ENCODE measurements at places on chromosomes 5 and 9.

GRCh38 chr9:34171753-34172535 lies 6.9 kb upstream of the UBAP1 start:
- no peak for DNase-seq

DNA sequence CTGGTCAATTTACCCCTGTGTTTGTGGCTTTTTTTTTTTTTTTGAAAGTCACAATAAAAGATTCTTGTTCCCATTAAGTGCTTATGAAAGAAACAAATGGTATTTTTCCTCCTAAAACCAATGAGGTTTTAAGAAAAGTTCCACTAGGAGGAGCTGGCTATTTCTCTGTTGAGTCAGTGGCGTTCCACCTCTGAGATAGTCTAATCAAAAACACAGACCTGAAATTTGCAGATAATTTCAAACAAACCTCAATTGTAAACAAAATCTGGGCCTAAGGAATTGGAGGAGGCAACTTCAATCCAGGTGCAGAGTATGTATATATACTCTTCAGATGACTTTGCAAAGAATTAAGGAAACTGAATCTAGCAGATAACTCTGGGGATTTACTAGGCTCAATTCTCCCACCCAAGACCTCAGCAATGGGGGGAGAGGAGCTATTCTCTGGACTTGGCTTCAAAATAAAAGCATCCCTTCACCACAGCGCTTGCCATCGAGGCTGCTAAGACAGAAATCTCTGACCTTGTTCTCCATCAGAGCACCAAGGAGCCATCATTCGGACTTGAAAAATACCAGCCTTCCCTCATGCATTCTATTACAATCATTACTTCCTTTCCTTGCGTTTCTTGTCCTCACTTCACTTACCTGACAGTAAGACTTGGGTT lies 52.4 kb downstream of the FANCC start:
- DNase-seq, result no peak

DNA sequence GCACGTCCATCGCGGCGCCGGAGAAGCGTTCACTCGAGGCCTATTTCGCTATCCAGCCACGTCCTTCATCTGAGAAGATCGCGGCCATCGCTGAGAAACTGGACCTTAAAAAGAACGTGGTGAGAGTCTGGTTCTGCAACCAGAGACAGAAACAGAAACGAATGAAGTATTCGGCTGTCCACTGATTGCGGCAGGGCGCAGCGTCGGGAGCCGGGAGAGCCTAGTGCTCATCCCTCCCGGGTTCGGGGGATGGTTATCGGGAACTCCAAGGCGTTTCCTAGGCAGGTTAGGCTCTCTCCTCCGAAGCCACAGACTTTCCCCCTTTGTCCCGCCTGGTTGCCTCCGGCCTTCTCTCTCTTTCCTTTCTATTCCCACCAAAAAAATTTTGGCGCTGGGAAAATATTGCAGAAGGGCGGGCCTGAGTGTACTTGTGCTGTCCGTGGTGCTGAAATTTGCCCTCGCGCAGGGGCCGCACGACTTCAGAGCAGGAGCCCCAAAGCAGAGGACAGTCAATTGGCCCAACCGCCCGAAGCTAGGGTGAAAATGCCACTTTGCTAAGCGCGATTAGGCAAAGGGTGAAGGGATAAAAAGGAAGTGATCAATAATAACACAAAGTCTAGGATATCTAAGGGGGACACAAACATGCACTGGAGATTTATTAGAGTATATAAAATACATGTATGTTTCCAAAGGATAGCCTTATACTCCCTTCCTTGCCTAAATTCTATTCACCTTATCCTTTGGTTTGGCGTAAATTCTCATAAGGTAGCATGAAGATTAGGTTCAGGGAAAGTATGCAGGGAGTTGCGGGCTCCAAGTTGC lies 1.8 kb downstream of the POU4F3 start:
- DNase-seq, result no peak

- no peak for DNase-seq
Observed at GRCh38 chr9:75116306-75116705, 28.0 kb downstream of the OSTF1 start.

GRCh38 chr5:42235837-42236236 lies 187.4 kb upstream of the GHR start:
- DNase-seq, result no peak

GRCh38 chr5:157606046-157606445 lies 30.5 kb upstream of the ADAM19 start:
- no peak for DNase-seq

DNA sequence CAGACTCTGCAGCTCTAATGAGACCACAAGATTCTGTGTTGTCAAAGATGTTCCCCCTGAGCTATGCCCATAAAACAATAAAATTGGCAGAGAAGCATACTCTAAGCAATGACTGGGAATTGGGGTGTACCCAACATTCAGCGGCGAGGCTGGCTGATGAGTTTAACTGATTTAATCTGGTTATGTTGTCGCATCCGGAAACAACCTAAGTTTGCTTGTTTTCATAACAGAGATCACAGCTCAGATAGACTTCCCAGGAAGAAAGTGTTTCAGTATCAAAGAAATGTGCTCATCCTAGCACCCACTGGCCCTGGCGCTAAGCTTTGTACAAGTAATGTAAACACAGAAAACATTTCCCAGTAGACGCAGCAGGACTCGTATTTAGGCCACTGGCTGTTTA lies 7.4 kb downstream of the SEMA5A start:
- DNase-seq, result no peak

DNA sequence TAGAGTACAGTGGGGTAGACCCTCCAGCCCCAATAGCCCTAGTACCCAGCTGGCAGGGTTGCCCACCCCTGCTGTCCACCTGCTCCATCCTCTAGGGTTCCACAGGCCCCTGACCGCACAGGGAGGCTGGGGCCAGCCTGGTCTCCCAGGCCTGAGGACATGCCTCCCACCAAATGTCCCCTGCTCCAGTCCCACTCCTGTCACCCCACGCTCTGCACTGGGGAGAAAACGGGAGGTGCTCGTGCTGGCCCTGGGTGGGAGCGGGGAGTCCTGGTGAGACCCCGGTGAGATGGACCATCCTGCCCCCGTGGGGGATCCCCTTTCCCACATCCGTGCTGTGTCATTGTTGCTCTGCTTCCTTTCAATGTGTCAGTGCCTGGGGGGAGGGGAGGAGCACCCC lies 12.1 kb downstream of the CPLX2 start:
- no peak for DNase-seq

- DNase-seq, result no peak
Observed at GRCh38 chr9:125472562-125472925, 210.9 kb downstream of the GAPVD1 start.

DNA sequence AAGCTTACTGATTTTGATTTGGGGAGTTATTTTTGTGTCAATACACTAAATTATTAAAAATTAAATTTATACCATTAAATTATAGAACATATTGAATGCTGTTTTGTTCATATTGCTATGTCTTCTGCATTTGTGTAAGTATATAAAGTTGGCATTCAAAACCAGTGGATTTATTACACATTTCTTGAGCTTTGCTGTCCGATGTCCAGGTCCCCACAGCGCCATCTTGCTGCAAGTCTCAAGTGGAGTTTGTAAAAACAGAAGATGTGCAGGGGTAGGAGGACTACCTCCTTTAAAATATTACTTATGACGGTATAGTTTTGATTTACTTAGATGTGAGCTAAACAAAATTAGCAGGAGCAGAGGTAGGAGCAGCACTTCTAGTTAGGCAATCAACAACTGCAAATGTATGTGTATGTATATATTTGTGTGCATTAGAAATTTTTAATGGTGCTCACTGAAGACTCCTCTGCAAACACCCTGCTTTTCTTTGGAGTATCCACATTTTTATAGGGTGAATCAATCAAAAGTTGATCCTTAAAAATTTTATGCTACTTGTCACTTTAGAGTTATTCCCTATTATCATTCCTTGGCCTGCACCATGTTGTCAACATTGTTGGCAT lies 37.4 kb downstream of the CPEB4 start:
- DNase-seq, result no peak

DNA sequence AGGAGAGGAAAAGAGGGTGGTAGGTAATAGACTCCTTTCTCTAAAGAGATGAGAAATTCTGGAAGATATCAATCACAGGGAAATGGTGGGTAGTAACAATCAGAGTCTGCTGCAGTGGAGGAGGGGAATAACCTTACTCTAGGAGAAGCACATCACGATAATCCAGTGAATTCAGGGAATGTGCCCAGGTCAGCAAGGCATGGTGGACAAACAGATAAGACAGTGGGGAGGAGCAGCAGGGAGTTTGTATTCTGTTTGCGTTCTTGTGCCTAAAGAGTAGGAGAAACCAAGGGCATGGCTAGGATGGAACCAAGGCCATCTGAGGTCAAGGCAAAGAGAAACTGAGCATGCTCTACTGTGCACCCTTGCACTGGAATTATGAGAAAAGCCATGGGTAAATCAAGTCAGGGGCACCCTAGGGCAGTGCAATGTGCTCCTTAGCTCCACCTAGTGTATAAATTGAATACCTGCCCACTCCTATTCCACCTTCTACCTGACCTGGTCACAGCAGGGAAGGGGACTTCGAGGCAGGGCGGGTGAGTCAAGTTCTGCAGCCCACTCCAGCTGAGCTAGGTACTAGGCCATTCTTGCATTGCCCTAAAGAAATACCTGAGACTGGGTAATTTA lies 31.6 kb downstream of the RETREG1 start:
- DNase-seq, result no peak

DNA sequence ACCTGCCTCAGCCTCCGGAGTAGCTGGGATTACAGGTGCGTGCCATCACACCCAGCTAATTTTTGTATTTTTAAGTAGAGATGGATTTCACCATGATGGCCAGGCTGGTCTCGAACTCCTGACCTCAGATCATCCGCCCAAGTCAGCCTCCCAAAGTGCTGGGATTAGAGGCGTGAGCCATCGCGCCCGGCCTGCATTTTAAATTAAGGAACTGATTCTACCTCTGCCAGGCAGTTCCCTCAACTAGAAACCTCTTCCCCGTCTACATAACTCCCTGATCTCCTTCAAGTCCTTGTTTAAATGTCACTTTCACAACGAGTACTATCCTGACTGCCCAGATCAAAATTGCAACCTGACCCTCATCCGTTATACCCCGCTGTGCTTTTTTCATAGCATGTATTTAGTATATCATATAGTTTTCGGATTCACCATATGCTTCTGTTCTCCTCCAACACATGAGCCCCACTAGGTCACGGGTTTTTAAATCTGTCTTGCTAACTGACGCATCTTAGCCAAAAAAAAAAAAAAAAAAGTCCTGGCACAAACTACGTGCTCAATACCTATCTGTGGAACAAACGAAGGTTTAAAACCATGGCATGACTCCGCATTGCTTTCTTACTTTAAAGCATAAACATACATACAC lies 858 bp upstream of the SOWAHA start:
- peak; percentile 15 for DNase-seq

GRCh38 chr5:68447136-68447929 lies 231.8 kb downstream of the PIK3R1 start:
- no peak for DNase-seq

- DNase-seq, result no peak
Observed at GRCh38 chr5:176514244-176514950, 22.8 kb downstream of the RNF44 start.

- DNase-seq, result no peak
Observed at GRCh38 chr9:112032009-112032408, 135.4 kb downstream of the UGCG start.

DNA sequence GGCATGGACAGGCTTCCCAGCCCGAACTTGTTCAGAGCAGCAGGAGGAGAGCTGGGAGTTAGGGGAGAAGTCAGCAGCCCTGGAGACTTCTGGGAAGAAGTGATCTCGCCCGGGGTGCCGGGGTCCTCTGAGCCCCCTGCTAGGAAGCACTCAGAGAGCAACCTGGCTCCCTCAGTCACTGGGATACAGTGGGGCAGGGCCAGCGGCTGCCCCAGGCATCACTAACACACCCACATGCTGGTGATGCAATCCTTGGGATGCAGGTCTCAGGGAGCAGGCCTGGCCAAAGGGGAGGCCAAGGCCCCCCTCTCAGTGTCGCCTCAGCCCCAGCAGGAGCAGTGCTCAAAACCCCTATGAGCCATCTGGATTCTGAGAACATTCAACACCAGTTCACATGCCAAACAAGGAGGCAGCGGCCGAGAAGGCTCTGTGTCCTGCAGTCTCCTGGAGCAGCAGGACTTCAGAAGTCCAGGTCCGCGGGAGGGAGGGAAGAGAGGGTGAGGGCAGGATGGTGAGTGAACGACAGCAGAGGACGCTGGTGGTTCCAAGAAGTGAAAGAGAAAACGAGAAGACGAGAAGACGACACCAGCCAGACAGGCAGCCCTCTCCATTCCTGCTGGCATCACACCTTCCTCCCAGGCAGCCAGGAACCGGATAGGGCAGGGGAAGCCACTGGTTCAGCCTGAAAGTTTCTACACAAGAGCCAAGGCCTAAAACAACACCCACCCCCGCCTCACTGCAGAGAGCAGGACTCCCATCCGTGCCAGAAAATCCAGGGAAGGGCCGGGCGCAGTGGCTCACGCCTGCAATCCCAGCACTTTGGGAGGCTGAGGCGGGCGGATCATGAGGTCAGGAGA lies 2.3 kb downstream of the PNPLA7 start:
- no peak for DNase-seq

GRCh38 chr5:34663771-34664496 lies 7.8 kb downstream of the RAI14 start:
- DNase-seq, result no peak

- no peak for DNase-seq
Observed at GRCh38 chr5:137236252-137236651, 262.9 kb downstream of the SPOCK1 start.

- no peak for DNase-seq
Observed at GRCh38 chr5:83488271-83488670, 16.7 kb downstream of the VCAN start.

- DNase-seq, result no peak
Observed at GRCh38 chr9:91261417-91261816, 100.3 kb downstream of the AUH start.

- no peak for DNase-seq
Observed at GRCh38 chr9:36341936-36342577, 58.0 kb downstream of the RNF38 start.
